ENCODE measurements at places on chromosomes 1 and 21.

GRCh38 chr1:176480750-176481149 lies 17.8 kb downstream of the PAPPA2 start:
- H3K4me3 ChIP-seq: no peak overlapping the region
- no peaks in the 10 kb centered on the region for H3K27me3 ChIP-seq
- DNase-seq: no peak
- no peaks in the 10 kb centered on the region for H3K4me1 ChIP-seq

DNA sequence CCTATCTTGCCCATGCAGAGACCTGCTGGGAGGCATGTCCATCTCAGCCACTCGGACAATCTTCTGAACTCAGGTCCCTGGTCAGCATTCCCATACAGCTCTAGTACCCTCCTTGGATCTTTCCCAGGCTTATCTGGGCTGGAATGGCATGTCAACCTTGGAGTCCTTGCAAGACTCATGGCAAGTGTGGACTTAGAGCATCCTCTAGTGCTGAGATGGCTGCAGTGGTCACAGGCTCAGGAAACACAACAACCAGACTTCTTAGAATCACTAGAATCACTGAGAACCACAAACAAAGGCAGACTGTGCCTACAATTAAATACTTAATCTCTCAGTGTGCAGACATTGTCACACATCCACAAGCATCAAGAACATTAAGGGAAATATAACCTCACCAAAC lies 73.1 kb upstream of the TSHB start:
- H3K36me3 ChIP-seq: no peaks in the 10 kb centered on the region
- no peaks in the 10 kb centered on the region for H3K4me1 ChIP-seq
- H3K27me3 ChIP-seq: no peaks in the 10 kb centered on the region

- DNase-seq: no peak
- H3K27me3 ChIP-seq: no peaks in the 10 kb centered on the region
- no peak overlapping the region for H3K27ac ChIP-seq
- H3K4me3 ChIP-seq: no peak overlapping the region
- H3K36me3 ChIP-seq: no peaks in the 10 kb centered on the region
These were observed 371.7 kb upstream of the LRRC7 start for GRCh38 chr1:69196071-69196470.

DNA sequence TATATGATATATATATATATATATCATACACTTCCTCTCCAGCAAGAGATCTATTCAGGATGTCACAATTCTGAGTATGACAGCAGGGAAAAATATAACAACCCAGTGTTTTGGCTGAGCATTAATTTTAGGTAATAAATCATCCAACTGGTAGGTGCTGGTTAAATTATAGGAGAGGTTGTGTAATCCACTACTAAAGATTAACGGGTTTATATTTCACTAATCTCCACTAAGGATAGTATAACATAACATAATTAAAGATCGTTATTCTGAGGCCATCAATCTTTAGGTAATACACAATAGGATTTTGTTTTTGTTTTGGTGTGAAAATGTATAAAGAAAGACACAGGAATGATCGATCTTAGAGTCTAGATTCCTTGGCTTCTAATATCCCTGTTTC lies 102.2 kb downstream of the COQ8A start:
- H3K27ac ChIP-seq: no peak overlapping the region
- H3K4me3 ChIP-seq: no peak overlapping the region
- H3K36me3 ChIP-seq: peaks cover 17% of the 10 kb centered on the region
- H3K27me3 ChIP-seq: no peaks in the 10 kb centered on the region
- no peaks in the 10 kb centered on the region for H3K4me1 ChIP-seq

GRCh38 chr1:86633921-86634320 lies 70.5 kb upstream of the SH3GLB1 start:
- no peak overlapping the region for H3K27ac ChIP-seq
- H3K27me3 ChIP-seq: no peaks in the 10 kb centered on the region
- H3K36me3 ChIP-seq: no peaks in the 10 kb centered on the region
- no peak overlapping the region for H3K4me3 ChIP-seq
- no peak for DNase-seq
- no peaks in the 10 kb centered on the region for H3K4me1 ChIP-seq

GRCh38 chr1:26677306-26678115 lies 18.3 kb upstream of the ARID1A start:
- no peaks in the 10 kb centered on the region for H3K36me3 ChIP-seq
- no peaks in the 10 kb centered on the region for H3K4me1 ChIP-seq
- H3K4me3 ChIP-seq: no peak overlapping the region
- H3K27ac ChIP-seq: peak overlapping the region; percentile 39

GRCh38 chr1:224588515-224588914 lies 27.6 kb upstream of the CNIH3 start:
- no peaks in the 10 kb centered on the region for H3K36me3 ChIP-seq
- H3K4me3 ChIP-seq: no peak overlapping the region
- no peak overlapping the region for H3K27ac ChIP-seq
- no peaks in the 10 kb centered on the region for H3K27me3 ChIP-seq
- H3K4me1 ChIP-seq: no peaks in the 10 kb centered on the region

- H3K36me3 ChIP-seq: peaks cover 13% of the 10 kb centered on the region
- H3K4me3 ChIP-seq: no peak overlapping the region
- H3K4me1 ChIP-seq: peaks cover 27% of the 10 kb centered on the region
- no peaks in the 10 kb centered on the region for H3K27me3 ChIP-seq
- no peak overlapping the region for H3K27ac ChIP-seq
These were observed 3.3 kb upstream of the SNRPE start for GRCh38 chr1:203858055-203858454.

- no peaks in the 10 kb centered on the region for H3K27me3 ChIP-seq
- H3K4me3 ChIP-seq: no peak overlapping the region
- no peaks in the 10 kb centered on the region for H3K36me3 ChIP-seq
- H3K27ac ChIP-seq: no peak overlapping the region
- DNase-seq: no peak
These were observed 99.2 kb downstream of the TPR start for GRCh38 chr1:186275822-186276221.

GRCh38 chr1:234843946-234844345 lies 234.0 kb upstream of the IRF2BP2 start:
- H3K4me3 ChIP-seq: no peak overlapping the region
- no peak for DNase-seq
- peaks cover 16% of the 10 kb centered on the region for H3K4me1 ChIP-seq
- H3K27ac ChIP-seq: no peak overlapping the region
- no peaks in the 10 kb centered on the region for H3K27me3 ChIP-seq
- H3K36me3 ChIP-seq: no peaks in the 10 kb centered on the region

Measured in stomach (tissue), 19 donors.